ENCODE measurements at places on chromosomes 3 and 15.
A peak's percentile ranks its signal among the peaks of the same experiment; 100 is the strongest.

DNA sequence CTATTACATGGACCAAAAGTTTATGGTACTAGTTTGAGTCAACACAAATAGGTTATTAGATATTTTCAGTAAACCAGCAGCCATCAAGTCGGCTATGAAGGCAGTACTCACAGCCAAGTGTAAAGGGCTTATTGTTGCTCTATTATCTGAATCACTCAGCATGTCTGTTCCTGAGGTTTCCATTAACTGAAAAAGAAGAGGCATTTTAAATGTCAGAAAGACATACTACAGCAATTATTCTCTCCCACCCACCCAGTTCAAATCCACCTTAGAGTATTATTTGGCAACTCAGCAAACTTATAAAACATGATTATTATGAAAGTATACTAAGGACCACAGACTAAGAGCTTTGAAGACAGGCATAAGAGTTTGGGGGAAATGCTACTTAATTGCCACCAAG is 93.1 kb downstream of the BTD start:
- no peak for DNase-seq

DNA sequence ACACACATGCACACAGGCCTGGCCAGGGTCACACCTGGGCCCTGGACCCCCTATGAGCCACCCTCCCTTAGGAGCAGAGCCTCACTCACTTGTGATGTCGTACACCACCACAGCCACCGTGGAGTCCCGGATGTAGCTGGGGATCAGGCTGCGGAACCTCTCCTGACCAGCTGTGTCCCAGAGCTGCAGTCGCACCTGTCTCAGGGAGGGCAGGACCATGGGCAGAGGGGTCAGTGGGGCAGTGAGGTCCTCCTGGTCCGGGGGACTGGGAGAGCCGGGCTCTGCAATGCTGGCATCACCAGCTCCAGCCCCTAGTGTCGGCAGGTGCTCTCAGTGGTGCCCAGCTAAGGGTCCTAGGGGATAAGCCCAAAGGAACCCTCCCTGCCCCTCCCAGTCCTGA is 35.6 kb downstream of the SRPRB start:
- DNase-seq: no peak

GRCh38 chr15:47959617-47960413 is 161.0 kb upstream of the SLC24A5 start:
- DNase-seq: no peak

GRCh38 chr3:152961323-152961722 is 126.4 kb downstream of the P2RY1 start:
- DNase-seq: no peak

- DNase-seq: no peak
These were observed 475 bp downstream of the FAM107A start for GRCh38 chr3:58576716-58577115.

DNA sequence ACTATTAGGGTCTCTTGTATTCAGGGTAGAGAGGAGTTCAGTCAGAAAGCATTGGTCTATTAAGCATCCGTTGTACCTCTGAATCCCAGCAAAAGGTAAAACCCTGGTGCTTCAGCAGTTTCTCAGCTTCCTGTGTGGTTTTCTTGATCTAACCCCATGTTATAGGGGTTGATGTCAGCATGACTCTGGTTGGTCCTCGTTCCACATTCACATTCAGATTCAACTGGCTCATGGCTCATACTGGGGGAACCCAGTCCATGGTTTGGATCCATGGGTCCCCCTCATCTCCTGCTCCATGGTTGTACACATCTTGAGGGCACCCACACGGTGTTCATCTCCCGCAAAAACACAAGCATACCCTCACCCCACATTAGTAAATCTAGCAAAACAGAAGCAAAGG is 47.7 kb upstream of the C2CD4B start:
- no peak for DNase-seq

DNA sequence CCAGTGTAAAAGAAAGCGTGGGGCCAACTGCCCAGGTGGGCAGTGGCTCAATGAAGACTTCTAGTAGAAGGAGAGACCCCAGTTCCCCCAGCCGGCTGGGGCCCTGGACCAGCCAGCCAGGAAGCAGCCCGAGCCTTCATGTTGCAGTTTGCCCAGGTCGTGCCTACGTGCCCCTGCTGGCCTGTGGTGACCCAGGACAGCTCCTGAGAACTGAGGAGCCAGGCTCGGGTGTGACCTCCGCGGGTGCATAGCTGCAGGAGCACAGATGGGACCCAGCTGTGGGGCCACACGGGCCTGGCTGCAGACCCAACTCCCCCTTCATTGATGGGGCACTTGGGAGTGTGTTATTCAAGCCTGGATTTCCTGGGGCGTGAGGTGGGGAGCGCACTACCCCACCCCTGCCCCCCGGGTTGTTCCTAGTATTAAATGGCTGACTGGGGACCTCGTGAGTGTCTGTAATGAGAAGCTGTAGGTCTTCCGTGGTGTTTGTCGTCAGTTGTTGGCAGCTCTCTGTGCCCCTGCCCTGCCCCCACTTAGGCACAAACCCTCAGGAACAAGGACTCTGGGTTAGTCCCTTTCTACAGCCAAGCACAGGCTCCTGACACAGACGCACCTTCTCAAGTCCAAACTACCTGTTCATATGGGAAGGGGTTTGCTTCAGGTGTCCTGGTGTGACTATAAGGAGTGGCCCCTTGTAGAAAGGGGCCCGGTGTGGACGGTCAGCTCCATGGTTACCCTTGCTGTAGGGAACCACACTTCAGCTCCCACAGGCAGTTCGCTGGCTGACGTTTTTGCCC is 39.1 kb downstream of the IDH2 start:
- no peak for DNase-seq

DNA sequence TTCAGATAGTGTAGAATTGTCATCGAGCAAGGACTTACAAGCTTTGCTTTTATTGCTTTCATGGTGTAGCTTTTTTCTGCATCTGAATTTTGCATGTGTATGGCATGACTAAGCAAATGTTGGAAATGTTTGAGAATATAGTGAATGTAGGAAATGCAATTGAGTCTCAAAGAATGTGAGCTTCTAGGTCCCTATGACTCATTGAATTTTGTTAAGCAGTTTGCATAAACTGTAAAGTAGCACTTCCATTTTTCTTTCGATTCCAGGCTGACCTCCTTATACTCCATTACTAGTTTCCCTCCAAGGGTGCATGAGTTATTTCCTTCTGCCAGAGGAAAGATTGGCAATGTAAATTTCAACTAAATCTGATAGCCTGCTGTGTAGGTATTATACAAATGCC is 619.2 kb downstream of the DIPK2A start:
- DNase-seq: no peak

DNA sequence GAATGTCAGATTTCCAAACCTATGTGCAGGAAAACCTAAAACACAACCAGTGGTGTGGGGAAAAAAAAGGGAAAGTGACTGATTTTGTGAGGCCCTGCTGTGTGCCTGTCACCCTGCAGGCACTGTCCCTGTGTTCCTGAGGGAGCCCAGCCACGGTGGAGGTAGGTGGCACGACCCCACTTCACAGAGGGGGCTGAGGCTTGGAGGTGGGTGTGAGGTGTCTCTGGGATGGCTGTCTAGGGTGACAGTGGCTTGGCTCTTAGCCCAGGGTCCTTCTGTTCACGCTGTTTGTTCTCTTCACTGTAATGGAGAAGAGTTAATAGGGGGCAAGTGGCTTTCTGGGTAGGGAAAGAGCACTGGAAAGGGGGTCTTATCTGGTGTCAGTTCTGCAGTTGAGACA is 22.6 kb downstream of the RASGRF1 start:
- no peak for DNase-seq

GRCh38 chr15:52730173-52730572 is 51.0 kb upstream of the ATOSA start:
- peak; percentile 18 for DNase-seq

GRCh38 chr3:47646362-47646761 is 67.7 kb upstream of the CSPG5 start:
- DNase-seq: no peak

- no peak for DNase-seq
These were observed 138.4 kb downstream of the RSRC1 start for GRCh38 chr3:158248261-158248660.

DNA sequence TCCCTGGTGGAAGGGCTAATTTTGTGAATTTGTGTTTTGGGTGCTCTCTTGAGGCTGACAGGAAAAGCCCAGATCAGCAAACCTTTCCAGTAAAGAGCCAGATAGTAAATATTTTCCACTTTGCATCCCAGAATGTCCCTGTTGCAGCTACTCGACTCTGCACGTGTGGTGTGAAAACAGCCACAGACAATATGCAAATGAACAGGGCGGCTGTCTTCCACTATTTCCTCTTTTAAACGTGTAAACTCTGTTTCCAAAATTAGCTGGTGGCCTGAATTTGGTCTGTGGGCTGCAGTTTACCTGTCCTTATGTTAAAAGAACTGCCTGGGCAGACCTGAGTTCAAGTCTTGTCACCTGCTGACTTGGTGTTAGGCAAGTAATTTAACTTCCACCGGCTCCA is 202.7 kb downstream of the EDEM1 start:
- DNase-seq: no peak

Data from activated CD4-positive, alpha-beta T cell treated with anti-CD3 and anti-CD28 coated beads, Interleukin-2, amount 50 U/mL, for 1 hour (primary cell).